ENCODE measurements at places on chromosomes 11 and 22.

DNA sequence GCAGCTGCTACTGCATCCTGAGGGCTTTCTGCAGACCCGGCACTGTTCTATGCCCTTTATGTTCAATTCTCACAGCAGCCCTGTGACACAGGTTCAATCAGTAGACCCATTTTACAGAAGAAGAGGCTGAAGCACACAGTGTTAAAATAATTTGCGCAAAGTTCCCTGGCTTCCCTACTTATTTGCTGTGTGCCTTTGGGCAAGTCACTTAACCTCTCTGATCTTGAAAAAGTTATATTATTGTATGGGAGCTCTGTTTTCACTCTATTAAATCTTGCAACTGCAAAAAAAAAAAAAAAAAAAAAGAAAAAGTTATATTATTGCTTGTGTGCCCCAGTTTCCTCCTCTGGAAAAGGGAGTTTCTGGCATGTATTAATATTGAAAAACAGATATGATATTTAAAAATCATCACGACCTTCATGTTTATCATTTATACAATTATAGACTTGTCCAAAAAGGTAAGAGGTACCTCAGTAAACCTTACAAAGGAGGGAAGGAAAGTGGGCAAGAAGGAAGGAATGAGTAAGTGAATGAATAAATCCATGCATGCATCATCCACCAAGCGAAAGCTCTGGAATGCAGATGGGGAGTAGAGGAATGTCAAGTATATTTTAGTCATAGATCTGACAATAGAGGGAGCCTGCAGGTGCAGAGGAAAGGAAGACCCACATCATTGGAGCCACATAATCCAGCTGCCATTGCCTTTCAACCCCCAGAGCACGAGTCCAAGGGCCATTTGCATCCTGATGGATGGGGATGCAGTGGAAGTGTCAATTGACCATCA lies 21.2 kb upstream of the ISX start:
- DNase-seq = no peak

- DNase-seq = no peak
Measured at GRCh38 chr11:72781063-72781312, 12.9 kb downstream of the STARD10 start.

- peak; percentile 11 for DNase-seq
Measured at GRCh38 chr22:19965771-19966709, 24.4 kb upstream of the TXNRD2 start.

GRCh38 chr22:40204321-40205116 lies 26.8 kb downstream of the TNRC6B start:
- DNase-seq = no peak

- DNase-seq = no peak
Measured at GRCh38 chr11:62931499-62932278, 10.5 kb upstream of the CHRM1 start.

- no peak for DNase-seq
Measured at GRCh38 chr11:63229815-63230214, 13.6 kb downstream of the SLC22A25 start.

GRCh38 chr11:47917599-47918369 lies 62.6 kb upstream of the PTPRJ start:
- peak; percentile 97 for DNase-seq

- no peak for DNase-seq
Measured at GRCh38 chr11:2097356-2097997, 41.7 kb downstream of the IGF2 start.

DNA sequence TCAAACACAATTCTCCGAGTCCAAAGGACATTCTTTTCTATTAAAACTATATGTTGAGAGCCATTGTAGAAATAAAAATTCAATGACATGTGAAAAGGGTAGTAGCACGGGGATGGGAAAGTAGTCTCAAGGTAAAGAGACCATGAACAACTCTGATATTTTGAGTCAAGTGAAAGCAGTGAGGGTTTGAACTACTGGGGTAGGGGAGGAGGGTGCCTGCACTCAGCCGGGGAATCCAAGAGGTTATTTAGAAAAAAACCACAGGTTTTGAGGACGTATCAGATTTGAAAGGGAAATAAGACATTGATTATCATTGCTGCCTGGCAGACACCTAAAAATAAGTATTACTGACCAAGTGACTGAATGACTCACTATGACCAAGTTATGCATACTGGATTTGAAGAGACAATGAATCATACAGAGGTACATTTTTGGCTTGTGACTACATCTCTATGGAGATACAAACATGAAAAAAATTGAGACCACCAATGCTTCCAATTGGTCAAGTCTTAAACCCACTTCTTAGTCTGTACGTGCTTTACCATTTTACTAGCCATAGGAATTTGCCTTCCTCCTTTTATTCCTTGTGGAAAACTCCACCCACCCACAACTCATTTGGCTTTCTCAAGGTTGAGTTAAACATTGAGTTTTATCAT lies 2.2 kb upstream of the OR52H1 start:
- DNase-seq = no peak

GRCh38 chr22:24159650-24160049 lies 21.6 kb upstream of the SUSD2 start:
- DNase-seq = no peak

DNA sequence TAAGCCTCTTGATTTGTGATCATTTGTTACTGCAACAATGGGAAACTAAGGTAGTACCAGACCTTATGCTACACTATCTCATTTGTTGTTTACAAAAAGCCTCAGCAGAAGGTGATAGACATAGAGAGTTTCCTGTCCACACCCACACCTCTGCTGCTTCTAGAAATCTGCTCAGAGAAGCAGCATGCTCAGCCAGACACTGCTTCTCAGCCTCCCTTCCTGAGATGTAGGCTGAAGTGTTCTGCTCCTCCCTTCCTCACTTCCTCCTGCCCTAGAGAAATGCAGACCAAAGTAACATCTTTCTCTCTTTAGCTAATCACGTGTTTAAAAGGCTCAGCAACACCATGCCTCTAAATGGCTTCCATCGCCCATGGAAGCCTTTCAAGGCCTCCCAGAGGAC lies 88.4 kb downstream of the SLC1A2 start:
- DNase-seq = no peak

GRCh38 chr11:36306888-36307287 lies 10.8 kb downstream of the PRR5L start:
- peak; percentile 42 for DNase-seq

- no peak for DNase-seq
Measured at GRCh38 chr11:119803726-119804294, 74.8 kb upstream of the NECTIN1 start.

- no peak for DNase-seq
Measured at GRCh38 chr11:134277183-134278001, 1.2 kb downstream of the GLB1L3 start.

GRCh38 chr11:104432981-104433380 lies 269.0 kb upstream of the PDGFD start:
- no peak for DNase-seq

- DNase-seq = no peak
Measured at GRCh38 chr11:130671801-130672700, 223.6 kb downstream of the ADAMTS15 start.

GRCh38 chr22:34592123-34592740 lies 473.7 kb upstream of the ISX start:
- DNase-seq = no peak

- DNase-seq = no peak
Measured at GRCh38 chr22:17754233-17754925, 19.9 kb downstream of the BID start.

DNA sequence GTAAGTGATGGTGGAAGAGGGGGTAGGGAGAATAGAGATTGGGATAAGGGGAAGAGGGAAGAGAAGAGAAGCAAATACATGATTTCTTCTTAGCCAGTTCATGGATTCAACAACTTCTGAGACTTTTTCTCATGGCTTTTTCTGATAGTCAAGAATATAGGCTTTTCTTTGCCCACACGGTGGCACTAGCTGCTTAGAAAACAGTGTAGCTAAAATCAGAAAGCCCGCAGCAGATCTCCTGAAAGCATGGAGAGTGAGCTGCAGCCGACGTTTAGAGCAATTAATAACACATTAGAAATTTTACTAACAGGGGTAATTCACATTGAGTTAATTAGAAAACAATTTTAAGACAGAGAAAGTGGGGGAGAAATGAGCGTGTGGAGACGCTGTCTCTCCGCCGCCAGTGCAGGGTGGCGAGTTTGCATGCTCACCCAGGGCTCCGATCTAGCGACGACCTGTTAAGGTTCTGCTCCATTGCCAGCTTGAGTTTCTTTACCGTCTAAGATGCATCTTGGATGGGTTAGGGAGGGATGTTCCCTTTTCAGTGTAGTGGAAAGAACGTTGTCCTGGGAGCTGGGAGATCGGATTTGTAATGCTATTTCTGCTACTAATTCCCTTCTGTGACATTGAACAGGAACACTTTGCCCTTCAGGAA lies 3.3 kb upstream of the RAG1 start:
- peak; percentile 83 for DNase-seq

GRCh38 chr22:50406416-50407170 lies 63.5 kb downstream of the PPP6R2 start:
- no peak for DNase-seq

DNA sequence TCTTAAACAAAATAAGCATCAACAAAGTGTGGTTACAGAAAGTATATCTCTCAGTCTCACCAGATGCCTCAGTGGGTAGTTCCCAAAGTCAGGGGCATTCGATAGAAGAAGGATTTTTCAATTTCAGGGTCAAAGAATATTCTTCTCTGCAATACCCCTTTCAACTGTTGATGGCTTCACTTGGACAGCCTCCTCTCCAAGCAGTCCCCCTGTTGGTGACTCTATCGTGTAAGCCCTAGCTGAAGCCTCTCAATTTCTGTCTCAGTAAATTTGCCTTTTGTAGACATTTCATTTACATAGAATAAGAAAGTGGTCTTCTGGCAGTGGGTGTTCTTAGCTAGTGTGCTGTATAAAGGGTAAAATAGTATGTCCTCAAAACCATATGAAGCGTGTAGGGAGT lies 11.3 kb upstream of the CCDC83 start:
- no peak for DNase-seq

GRCh38 chr11:36229091-36229705 lies 60.0 kb downstream of the COMMD9 start:
- peak; percentile 98 for DNase-seq

DNA sequence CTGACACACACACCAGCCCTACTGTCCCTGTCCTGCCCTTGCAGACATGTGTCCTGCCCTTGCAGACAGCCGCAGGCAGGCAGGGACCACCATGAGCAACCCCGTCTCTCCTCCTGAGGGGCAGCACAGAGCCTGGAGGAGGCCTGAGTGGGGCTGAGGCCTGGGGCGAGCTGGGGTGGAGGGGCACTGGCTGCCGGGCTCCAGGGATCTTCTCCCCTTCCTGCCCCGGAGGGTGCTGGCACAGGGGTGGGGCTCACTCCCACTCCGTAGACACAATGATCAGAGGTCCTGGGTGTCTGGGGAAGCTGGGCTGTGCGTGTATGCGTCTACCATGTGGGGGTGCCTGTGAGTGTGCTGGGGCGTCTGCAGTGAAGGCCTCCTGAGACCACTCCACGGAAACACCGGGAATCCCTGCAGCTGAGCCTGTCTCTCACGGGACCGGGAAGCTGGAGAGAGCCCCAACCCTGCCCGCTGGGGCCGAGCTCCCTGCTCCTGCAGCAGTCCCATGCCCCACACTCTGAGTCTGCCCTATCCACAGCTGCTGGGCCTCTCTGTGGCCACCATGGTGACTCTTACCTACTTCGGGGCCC lies 588 bp downstream of the TSPAN32 start:
- no peak for DNase-seq

DNA sequence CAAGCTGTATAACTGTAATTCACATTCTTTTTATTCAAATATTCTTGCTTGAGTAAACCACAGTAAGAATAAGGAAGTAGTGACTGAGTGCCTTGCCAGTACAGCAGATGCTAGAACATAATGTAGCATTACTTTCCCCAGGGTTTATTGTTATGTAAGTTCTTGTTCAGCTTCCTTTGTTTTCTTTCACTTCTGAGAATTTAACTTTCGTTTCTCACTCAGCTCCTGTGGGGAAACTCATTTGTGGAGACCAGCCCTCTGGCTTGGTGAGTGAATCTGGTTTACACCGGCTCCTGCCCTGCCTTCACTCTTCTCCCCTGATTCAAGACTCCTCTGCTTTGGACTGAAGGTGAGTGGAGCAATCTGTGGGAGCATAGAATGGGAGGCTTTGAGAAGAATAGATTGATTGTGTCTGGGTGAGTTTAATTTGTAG lies at the start of gene TRIM22:
TRIM22 (plus strand) TSS at position 240 of the 433 bp plus-strand sequence. CDS start 6,443 bp downstream, outside the sequence.
- DNase-seq = no peak

- no peak for DNase-seq
Measured at GRCh38 chr22:28005513-28005912, 86.5 kb upstream of the PITPNB start.

GRCh38 chr11:46916286-46917108 lies 1.9 kb downstream of the LRP4 start:
- peak; percentile 47 for DNase-seq

DNA sequence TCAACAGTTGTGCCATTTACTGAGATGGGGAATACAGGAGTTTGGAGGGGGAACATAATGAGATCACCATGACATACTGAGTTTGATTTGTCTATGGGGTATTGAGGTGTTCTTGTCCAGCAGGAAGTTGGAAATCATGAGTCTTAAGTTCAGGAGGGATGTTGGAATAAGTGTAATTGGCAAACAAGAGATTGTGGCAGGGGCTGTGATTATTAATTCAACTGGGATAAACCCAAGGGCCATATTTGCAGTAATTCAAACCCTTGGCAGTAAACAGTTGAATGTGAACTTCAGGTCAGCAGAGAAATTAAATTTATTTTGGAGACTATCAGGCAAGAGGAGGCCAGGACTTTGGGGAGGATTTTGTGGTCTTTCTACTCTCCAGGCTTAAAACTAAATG lies 33.4 kb downstream of the ADM start:
- no peak for DNase-seq

DNA sequence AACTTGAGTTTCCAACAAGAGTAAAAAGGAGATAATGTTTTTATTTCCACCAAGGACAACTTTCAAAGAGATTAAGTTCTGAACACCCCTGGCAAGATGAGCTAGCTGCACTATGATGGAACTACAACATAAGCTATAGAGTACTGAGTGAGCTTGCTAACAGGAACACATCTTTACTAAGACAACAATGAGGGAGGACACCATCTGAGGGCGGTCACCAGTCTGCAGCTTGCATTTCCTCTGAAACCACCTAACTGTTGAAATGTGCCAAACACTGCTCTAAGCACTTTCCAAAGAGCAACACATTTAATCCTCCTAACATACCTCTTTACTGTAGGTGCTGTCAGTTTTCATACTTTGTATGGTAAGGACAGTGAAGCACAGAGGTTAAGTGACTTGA lies 68.4 kb downstream of the TCF20 start:
- DNase-seq = no peak

DNA sequence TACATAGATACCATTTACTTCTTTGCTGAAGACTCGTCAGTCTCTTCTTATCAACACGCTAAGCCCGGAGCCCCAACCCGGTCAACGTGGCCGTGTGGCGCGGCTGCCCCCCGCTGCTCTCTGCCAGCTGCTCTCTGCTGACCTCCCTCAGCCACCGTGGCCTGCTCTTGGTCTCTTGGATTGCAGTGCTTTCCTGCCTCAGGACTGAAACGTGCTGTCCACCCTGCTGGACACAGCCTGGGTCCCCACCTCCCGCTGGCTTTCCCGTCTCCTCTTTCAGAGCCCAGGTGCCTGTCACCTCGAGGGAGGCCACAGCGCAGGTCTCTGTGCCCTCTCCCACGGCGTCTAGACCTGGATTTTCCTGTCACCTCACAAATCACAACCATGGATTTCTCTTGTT lies 388.1 kb upstream of the B3GAT1 start:
- no peak for DNase-seq

- peak; percentile 5 for DNase-seq
Measured at GRCh38 chr11:130023204-130023603, 20.6 kb upstream of the PRDM10 start.

GRCh38 chr11:1736447-1736992 lies 13.9 kb downstream of the IFITM10 start:
- no peak for DNase-seq
